A549 (cell line): ENCODE measurements at places on chromosomes 12 and 14.

DNA sequence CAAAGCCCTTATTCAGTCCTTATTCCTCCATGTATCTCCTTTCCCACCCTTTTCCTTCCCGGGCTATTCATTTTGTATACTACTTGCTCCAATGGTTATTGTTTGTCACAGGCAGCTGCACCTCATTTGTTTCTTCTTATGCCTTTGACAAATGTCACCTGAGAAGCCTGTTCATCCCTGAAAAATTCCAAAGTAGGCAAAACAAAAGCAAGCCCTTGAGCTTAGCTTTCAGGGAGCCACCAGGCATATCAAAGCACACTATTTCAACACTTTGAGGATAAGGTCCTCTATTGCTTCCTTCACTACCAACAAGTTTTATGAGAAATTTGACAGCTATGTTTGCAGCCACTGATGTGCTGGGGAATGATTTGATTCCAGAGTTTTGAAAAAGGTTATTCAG is 738.7 kb upstream of the LMO3 start:
- DNase-seq, result no peak

GRCh38 chr12:26196421-26196716 is 996 bp downstream of the SSPN start:
- DNase-seq, result no peak

- no peak for DNase-seq
Observed at GRCh38 chr14:104116756-104117340, 21.5 kb upstream of the KIF26A start.

DNA sequence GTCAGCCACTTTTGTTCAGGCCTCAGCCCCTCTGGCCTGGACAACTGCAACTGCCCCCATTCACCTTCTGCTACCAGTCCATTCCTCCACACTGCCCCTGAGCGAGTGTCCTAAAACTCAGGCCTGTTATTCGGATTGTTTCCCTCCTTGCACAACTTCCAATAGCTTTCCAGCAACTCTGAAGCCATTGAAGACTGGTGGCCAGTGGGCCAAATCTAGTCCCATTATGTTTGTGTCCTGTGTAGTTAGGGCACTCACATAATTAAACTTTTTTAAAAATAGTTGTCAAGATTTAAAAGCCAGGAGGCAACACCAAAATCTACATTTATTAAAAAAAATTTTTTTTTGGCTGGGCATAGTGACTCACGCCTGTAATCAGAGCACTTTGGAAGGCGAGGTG is 17.8 kb upstream of the FIGNL2 start:
- DNase-seq, result no peak

GRCh38 chr12:66074561-66074960 is 56.0 kb downstream of the LLPH start:
- no peak for DNase-seq

DNA sequence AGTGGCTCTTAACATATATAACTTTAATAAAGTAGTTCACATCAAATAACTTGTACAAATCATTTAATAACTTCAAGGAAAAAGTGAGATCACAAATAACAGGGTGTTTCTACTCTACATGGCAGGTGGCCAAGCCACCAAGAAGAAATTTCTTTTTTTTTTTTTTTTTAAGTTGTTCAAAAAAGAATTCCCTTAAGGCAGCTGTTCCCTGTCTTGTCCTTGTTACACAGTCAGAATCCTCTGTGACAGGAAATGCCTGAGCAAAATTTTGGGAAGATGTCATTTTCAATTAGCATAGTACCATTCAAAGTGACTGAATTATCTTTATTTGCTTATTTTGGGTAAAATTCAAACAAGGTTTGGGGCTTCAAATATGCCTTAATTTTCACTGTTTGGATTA is 79.4 kb downstream of the LIN7A start:
- DNase-seq, result no peak

GRCh38 chr14:49594347-49595091 is 4.2 kb upstream of the LRR1 start:
- no peak for DNase-seq

DNA sequence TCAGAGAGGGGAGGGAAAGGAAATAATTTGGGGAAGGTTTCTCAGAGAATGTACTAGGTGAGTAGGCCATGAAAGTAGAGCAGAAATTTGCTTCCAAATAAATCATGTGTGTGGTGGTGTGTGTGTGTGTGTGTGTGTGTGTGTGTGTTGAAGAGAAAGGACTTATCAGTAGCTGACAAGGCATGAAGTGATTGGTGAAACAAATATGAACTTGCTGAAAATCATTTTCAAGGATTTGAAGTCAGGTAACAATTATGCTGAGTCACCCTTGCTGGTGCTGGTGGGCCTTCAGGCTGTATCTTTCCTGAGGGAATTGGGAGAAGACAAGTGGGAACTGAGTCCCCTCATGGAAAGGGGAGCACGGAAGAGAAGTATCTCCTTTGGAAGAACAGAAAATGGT is 55.5 kb downstream of the HSD17B6 start:
- DNase-seq, result no peak

- no peak for DNase-seq
Observed at GRCh38 chr14:35401422-35402265, 2.9 kb downstream of the NFKBIA start.

DNA sequence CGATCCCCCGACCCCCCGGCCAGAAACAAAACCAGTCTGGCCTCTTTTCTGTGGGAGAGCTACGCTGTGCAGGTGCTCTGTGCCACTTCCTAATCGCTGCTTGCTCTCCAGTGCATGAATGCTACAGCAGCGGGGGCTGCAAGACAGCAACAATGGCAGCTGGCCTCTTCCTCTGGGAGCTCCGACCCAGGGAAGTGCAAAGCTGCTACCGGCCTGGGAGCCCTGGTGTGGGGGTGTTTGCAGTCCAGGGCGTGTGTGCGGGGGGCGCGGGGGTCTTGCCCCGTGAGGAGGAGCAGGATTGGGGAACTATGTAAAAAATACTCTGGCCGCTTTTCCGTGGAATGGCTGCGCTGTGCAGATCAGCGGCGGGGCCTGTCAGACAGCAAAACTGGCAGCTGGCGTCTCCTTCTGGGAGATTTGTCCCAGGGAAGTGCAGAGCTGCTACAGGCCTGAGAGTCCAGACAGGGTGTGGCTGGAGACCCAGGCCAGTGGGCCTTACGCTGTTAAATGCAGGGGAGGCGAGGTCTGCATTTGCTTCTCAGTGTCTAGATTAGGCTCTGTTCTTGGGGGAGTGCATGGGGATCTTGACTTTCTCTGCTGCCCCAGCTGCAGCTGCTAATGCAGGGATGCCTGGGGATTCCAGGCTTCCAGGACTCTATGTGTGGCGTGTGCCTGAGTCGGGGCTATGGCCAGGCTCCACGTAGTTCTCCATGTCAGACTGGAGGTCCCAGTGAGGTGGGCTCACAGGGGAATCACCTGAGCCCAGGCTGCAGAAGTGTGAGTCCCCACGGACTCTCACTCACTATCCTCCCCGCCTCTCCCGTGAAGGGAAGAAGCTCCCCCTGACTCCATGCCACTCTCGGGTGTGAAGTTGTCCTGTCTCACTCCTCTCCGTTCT is 344.5 kb downstream of the AEBP2 start:
- no peak for DNase-seq

GRCh38 chr14:90544566-90544965 is 147.7 kb downstream of the CALM1 start:
- DNase-seq, result no peak

DNA sequence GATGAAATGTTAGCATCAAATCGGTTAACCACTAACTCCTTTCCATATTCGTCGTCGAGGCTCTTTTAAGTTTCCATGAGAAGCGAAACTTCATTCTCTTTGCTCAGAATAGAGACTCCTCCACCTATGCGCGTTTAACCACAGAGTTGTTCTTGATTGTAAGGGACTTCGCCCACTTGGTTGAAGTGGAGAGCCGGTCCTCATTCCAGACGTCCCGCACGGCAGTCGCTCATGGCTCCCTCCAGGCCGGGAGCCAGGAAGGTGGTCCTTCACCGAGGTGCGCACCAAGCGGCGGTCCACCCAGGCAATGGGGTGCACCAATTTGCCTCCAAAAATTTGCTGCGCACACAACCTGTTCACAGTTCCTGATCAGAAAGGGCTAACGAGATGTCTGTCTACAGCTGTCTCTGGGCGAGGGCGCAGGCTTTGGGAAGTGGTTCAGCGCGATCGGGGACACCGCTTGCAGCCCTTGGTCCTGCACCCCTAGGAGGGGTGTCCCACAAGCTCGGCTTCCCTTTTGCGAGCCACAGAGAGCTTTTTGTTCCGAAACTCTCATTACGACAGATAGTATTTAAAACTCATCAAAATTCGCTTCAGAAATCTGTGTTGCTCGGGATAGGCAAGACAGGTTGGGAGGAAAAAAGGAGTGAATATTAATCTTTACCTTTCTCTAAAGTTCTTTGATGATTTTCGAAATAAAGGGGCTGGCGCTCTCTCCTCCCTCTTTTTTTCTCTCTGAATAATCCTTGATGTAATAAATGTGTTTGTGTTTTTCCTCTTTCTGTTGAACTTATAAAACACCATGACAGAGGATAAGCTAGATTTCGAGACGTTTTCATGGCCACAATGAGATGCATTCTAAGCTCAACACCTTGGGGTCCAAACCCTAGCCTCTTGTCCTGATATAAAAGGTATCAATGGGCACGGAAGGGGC is 6.4 kb upstream of the ALX1 start:
- DNase-seq, result no peak

GRCh38 chr12:92216092-92216491 is 70.4 kb upstream of the BTG1 start:
- DNase-seq, result no peak

- no peak for DNase-seq
Observed at GRCh38 chr12:98799822-98800221, 154.7 kb downstream of the APAF1 start.

GRCh38 chr12:30926243-30927221 is at the start of gene TSPAN11:
Gene TSPAN11, plus strand, starts transcription at chr12:30926748. Its CDS starts 27,244 bp downstream, at chr12:30953992.
- DNase-seq, result no peak

- DNase-seq, result no peak
Observed at GRCh38 chr12:62221107-62221506, 39.1 kb upstream of the USP15 start.

- DNase-seq, result no peak
Observed at GRCh38 chr12:46446645-46447044, 74.1 kb upstream of the SLC38A2 start.

DNA sequence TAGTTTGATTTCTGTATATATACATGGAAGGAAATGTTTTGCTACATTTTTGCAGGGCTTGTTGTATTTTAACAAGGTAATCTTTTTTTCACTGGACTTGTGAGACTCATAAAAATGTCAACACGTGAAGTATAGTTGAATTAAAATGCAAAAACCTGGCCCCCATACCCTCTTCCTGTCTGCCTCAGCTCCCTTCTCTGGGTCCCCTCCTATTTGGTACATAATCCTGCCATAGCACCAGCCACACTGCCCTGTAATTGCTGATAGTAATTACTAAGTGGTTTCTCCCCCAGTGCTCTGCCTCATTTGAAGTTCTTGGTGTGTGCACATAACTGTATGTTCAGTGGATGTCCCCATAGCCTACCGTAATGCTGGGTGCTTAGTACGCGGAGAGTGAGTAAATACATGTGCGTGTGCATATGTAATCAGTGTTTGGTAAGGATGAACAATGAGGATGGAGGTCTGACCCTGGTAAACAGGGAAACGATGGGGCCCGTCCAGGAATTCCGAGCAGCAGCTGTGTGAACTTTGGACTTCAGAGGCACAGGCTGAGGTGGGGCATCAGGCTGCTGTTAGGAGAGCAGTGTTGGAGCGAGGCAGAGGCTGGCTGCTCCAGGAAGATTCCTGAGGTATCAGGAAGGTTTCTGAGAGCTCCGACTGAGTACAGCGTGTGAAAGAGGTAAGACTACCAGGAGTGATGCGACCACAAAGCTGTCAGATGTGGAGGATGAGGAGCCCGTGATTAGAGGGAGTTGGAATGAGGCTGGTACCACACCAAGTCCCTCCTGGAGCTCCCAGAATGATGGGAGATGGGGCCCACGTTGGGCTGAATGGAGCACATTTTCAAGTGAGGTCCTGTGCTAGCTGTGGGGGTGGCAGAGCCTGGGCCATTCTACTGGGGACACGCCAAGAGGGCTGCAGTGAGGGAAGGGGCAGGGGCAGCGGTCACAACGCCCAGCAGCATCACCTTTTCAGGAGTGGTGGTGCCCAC is 106.8 kb downstream of the PELI2 start:
- DNase-seq, result peak; percentile 28

DNA sequence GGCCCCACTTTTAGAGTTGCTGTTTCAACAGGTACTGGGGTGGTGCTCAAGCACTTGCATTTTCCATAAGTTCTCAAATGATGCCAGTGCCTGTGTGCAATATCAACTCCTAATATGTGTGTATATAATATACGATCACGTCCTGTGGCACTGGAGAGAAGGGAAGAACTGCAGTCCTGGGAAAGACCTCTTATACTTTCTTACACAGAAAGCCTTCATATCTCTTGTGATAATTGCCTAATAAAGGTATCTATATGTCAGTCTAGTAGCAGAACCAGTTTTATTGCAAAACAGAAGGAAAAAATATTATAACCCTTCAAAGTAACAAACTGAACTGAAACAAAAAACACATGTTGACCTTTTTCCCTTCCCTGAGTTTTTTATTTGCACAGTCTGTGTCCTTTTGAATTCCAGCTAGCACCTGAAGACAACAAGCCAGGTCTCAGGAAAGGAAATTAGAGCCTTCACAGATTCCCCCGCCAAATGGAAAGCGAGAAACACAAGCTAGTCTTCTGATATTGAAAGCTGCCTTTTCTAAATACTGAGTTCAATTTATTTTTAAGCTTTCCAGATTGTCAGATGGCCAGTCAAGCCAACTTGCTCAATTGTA is 44.4 kb downstream of the IGF1 start:
- DNase-seq, result no peak
